ENCODE measurements at places on chromosomes 7 and 10.

DNA sequence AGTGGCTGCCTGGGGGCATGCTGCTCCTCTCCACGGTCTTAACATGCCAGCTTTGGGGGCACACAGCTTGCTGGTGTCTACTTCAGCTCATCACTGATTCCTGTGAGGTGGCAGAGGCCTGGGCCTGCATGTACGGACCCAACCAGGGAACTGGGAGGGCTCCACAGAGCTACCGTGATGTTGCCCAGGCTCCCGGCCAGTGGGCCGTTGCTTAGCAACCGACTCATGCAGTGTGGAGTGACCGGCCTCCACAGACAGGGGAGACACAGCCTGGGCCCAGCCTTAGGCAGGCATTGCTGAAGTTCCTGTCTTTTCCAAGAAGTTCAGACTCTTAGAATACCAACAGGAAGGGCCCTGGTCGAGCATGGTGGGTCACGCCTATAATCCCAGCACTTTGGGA lies 25.8 kb upstream of the SH2B2 start:
- DNase-seq, result no peak

- no peak for DNase-seq
Observed at GRCh38 chr10:122308417-122309141, 37.5 kb downstream of the BTBD16 start.

GRCh38 chr10:79181698-79182521 lies 113.1 kb downstream of the ZMIZ1 start:
- no peak for DNase-seq

GRCh38 chr7:635227-635626 lies 91.3 kb upstream of the DNAAF5 start:
- no peak for DNase-seq

DNA sequence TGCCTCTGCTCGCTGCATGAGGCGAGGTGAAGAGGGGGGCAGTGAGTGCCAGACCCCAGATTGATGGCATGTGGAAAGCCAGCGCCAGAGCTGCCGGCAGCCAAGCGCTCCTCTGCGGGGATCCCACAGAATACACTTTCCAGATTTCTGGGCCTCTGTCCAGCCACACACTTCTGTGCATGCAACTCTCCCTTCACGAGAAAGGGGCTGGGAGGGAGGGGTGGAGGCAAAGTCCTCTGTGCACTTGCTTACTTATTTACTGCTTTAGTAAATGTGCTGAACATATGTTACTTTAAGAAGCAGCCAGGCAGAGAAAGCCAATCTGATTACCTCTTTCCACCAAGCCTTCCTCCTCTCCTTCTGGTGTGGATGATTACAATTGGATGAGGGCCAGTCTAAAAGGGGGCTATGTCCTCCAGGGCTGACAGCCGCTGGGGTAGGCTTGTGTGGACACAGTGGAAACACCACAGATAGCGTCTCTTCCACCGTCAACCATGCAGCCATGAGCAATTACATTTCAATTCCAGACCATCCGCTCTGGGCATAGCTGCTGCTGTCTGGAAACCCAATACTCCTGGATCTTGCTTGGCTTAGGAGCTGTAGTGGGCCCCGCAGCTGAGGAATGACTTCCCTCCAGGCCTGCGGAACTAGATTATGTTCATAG lies 322.8 kb upstream of the ANKRD30A start:
- DNase-seq, result no peak

DNA sequence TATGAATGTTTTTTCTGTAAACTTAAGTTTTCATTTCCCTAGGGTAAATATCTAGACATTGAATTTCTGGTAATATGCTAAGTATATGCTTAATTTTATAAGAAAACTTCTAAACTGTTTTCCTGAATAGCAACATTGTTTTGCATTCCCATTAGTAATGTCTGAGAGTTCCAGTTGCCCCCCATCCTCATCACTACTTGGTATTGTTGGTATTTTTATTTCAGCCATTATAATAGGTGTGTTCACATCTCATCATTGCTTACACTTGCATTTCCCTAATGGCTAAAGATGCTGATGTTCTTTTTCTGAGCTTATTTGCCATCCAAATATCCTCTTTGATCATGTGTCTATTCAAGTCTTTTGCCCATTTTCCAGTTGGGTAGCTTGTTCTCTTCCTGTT lies 269.6 kb downstream of the KCNMA1 start:
- no peak for DNase-seq

GRCh38 chr7:156219307-156220077 lies 407.2 kb upstream of the SHH start:
- DNase-seq, result no peak

DNA sequence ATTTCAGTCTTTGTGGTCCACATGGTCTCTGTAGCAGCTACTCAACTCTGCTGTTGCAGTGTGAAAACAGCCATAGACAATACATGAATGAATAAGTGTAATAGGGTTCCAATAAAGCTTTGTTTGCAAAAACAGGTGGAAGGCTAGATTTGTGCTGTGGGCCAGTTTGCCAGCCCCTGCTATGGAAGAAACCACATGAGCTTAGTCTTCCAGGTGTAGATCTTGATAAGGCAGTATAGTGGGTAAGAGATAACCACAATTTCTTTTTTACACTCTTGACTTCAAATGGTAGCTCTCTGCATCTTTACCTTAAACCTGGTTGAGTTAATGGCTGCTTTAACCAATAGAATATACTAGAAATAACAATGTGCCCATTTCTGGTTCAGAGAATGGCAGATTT lies 135.0 kb upstream of the PALS2 start:
- no peak for DNase-seq

DNA sequence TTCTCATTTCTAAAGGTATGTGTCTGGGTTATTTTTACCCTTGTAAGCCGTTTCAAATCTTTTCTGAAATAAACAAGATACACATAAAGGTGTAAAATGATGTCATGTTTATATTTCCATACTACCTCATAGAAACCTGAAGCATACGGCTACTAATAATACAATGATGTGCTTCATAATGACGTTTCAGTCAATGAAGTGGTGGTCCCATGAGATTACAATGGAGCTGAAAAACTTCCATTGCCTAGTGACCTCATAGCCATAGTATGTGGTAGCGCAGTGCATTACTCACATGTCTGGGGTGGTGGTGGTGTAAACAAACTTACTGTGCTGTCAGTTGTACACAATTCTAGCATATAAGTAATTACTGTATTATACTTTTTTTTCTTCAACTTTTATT lies 24.9 kb downstream of the EPDR1 start:
- DNase-seq, result no peak

GRCh38 chr10:93867525-93867924 lies 26.3 kb upstream of the SLC35G1 start:
- DNase-seq, result no peak
